ENCODE measurements at places on chromosomes 4 and X.

GRCh38 chrX:17377091-17377717, 2.2 kb downstream of the NHS start:
- H3K27me3 ChIP-seq, result peaks cover 39% of the 10 kb centered on the region
- no peak overlapping the region for H3K27ac ChIP-seq
- peaks cover 22% of the 10 kb centered on the region for H3K4me1 ChIP-seq

- DNase-seq, result no peak
- H3K36me3 ChIP-seq, result no peaks in the 10 kb centered on the region
- H3K4me3 ChIP-seq, result no peak overlapping the region
- H3K4me1 ChIP-seq, result peaks cover 36% of the 10 kb centered on the region
- H3K27me3 ChIP-seq, result no peaks in the 10 kb centered on the region
Measured at GRCh38 chr4:88965053-88965452, 91.9 kb downstream of the FAM13A start.

DNA sequence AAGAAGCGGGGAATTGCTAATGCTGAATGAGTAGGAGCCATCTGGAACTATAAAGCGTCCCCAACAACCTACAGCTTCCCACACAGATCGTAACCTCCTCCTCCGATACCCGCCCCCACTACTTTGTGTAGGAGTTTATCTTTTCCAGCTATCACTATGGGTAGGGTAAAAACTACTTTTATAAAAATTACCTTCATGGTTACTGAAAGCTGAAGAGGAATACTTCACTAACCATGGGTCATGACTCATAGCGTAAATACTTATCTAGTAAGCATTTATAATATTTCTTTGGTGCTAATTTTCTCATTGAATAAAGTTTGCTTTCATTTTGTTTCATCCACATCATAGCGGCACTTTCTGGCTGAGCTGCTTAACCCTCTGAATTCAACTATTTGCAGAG, 79.4 kb upstream of the TNIP3 start:
- H3K4me1 ChIP-seq, result peaks cover 8% of the 10 kb centered on the region
- no peak overlapping the region for H3K4me3 ChIP-seq

DNA sequence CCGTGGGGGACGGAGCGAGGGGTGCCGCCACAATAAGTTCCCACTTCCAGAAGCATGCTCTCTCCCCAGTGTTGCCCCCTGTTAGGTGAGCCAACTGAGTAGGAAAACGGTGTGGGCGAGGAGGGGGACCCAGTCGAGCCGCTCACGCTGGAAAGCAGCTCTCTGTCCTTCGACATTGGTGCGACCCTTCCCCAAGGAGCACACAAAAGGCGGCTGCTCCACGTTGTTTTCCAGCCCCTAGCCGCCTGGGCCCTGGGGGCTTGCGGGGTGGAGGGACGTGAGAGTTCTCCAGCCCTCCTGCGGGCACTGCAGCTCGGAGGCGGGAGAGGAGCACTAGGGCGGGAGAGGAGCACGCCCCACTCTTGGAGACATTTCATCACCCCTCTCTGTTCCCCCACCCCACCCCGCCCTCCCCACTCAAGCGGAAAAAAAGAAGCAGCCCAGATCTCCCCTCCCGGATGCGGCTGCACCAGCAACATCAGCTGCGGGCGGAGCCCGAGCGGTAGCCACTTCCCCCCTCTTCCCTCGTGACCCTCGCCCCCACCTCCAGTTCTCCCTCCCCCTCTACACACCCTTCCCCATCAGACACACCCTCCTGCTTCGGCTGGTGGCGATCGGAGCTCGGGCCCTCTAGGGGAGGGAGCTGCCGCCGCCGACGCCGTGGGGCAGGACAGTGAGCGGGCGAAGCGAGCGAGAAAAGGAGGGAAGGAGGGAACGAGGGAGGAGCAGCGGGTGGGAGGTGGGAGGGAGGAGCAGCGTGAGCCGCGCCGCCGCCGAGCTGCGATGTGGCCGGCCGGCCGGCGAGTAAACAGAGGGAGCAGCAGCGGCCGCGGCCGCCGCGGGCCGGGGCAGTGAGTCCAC, at the start of gene DOCK11:
TSS of gene DOCK11 (plus strand) at position 755 of the 861 bp plus-strand sequence. CDS start 157 bp downstream, outside the sequence.
- H3K27me3 ChIP-seq, result peaks cover 20% of the 10 kb centered on the region
- peak within 1 kb of the TSS; percentile 60 for H3K27ac ChIP-seq
- H3K4me3 ChIP-seq, result peak within 1 kb of the TSS; percentile 84
- DNase-seq, result peak; percentile 69

DNA sequence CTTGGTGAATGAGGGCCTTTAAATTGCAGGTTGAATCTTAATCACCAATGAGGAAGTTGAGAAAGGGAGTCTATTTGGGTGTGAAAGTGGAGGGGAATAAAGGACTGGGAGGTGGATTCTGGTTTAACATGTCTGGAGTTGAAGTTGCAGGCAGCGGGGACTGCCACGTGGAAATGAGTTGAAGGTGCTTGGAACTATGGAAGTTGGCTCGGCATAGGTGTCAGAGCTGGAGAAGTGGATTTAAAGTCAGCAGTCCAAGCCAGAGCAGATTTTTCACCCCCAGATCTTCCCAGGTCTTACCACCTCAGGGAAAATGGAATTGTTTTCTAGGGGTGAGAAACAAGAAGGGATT, 44.9 kb downstream of the TIGD4 start:
- H3K4me1 ChIP-seq, result peaks cover 26% of the 10 kb centered on the region
- H3K27ac ChIP-seq, result 0 out of 2 replicates have a peak overlapping the region, but pooled peaks have one; percentile 62

- H3K27me3 ChIP-seq, result no peaks in the 10 kb centered on the region
- peaks cover 3% of the 10 kb centered on the region for H3K36me3 ChIP-seq
- H3K4me3 ChIP-seq, result peak overlapping the region; percentile 62
- peak; percentile 70 for DNase-seq
- H3K27ac ChIP-seq, result no peak overlapping the region
Measured at GRCh38 chr4:8594097-8595038, 1.8 kb downstream of the CPZ start.

GRCh38 chr4:121217351-121217750, 53.2 kb upstream of the TNIP3 start:
- H3K4me3 ChIP-seq, result no peak overlapping the region
- H3K4me1 ChIP-seq, result peaks cover 3% of the 10 kb centered on the region
- no peaks in the 10 kb centered on the region for H3K36me3 ChIP-seq
- H3K27me3 ChIP-seq, result no peaks in the 10 kb centered on the region
- DNase-seq, result no peak

DNA sequence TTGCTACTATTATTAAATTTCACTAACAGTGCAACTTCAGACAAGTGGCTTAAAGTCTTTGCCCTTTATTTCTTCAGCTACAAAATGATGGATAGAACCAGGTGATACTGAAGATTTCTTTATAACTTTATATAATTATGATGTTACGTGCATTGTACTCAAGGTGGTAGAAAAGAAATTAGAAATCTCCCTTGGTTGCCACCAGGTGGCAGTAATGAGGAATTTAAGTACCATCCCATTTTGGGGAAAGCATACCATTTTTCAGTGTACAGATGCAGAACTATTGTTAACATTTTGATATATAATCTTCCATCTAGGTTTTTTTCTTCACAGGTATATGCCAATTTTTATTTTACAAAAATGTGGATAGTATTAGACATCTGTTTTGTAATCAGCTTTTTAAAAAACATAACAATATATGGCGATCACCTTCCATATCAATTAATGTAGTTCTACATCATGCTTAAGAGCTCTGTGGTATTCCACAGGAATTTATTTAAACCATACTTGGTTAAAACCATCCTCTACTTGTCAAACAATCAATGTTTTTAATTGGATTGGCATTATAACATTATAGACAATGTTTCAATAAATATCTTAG, 37.7 kb upstream of the RAB33B start:
- H3K4me3 ChIP-seq, result no peak overlapping the region
- H3K27me3 ChIP-seq, result no peaks in the 10 kb centered on the region
- H3K36me3 ChIP-seq, result peaks cover 31% of the 10 kb centered on the region
- H3K27ac ChIP-seq, result no peak overlapping the region
- DNase-seq, result no peak

DNA sequence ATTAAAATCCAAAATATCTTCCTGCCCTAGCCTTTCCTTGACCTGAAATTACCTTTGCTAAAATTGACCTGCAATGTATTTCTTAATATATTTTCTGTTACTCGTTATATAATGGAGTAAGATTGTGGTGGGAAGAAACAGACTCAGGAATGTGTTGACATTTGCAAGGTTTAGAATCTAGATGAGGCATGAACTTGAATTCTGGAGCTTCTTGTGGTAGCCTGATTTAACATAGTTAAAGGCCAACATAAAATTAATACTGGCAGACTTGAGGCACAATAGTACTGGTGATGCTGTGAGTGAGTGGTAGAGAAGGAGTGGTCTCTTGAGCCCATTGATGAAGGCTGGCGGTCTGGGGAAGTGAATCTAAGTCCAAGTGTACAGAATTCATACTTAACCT, 197.9 kb upstream of the SPRY1 start:
- no peak overlapping the region for H3K4me3 ChIP-seq
- peaks cover 11% of the 10 kb centered on the region for H3K4me1 ChIP-seq
- DNase-seq, result no peak

GRCh38 chr4:107850438-107850837, 25.7 kb downstream of the SGMS2 start:
- peaks cover 8% of the 10 kb centered on the region for H3K4me1 ChIP-seq
- no peak overlapping the region for H3K27ac ChIP-seq
- no peak for DNase-seq
- H3K36me3 ChIP-seq, result peaks cover 11% of the 10 kb centered on the region
- no peaks in the 10 kb centered on the region for H3K27me3 ChIP-seq

DNA sequence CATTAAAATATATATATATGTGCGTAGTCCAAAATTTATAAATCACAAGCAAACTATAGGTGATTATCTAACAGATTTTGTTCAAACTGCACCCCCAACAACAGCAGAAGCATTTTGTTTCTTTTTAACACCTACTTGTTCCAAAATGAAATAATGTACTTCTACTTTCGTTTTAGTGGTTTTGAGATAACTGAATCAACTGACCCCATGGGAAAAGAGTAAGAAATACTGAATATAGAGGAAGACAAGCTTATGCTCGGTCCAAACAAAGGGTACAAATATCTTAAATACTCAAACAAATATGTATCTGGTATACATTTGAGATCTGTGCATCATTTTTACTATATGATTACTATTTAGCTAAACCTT, 22.4 kb downstream of the MAP7D3 start:
- H3K4me1 ChIP-seq, result no peaks in the 10 kb centered on the region
- H3K27me3 ChIP-seq, result no peaks in the 10 kb centered on the region
- H3K36me3 ChIP-seq, result peaks cover 27% of the 10 kb centered on the region
- no peak overlapping the region for H3K27ac ChIP-seq

DNA sequence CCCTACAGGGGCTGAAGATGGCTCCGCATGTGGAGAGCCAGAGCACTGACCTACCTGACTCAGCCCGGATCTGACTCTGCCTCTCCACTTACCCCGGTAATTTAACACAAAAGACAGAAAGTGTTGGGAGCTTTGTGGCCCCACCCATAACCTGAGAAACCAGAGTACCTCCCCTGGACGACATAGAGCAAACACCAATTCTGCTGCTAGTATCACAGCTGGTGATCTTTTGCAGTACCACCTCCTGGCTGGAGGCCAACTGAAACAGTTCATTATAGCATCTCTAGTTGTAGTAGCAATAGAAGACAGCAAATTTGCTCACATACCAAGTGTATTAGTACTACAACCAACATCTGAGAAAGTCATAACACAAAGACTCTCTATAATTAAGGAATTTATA, 443.9 kb downstream of the KLHL4 start:
- H3K4me3 ChIP-seq, result no peak overlapping the region
- H3K27ac ChIP-seq, result no peak overlapping the region
- H3K4me1 ChIP-seq, result no peaks in the 10 kb centered on the region
- H3K27me3 ChIP-seq, result no peaks in the 10 kb centered on the region
- DNase-seq, result no peak

- H3K27me3 ChIP-seq, result no peaks in the 10 kb centered on the region
- H3K36me3 ChIP-seq, result peaks cover 3% of the 10 kb centered on the region
- peak overlapping the region; percentile 29 for H3K27ac ChIP-seq
- no peak for DNase-seq
- peaks cover 7% of the 10 kb centered on the region for H3K4me1 ChIP-seq
- H3K4me3 ChIP-seq, result no peak overlapping the region
Measured at GRCh38 chr4:37615059-37615719, 71.0 kb downstream of the RELL1 start.
